NCI-H1417 (cell line): ENCODE measurements at places on chromosomes 5 and 9.

GRCh38 chr5:9497347-9497746 lies 48.5 kb downstream of the SEMA5A start:
- DNase-seq = no peak

DNA sequence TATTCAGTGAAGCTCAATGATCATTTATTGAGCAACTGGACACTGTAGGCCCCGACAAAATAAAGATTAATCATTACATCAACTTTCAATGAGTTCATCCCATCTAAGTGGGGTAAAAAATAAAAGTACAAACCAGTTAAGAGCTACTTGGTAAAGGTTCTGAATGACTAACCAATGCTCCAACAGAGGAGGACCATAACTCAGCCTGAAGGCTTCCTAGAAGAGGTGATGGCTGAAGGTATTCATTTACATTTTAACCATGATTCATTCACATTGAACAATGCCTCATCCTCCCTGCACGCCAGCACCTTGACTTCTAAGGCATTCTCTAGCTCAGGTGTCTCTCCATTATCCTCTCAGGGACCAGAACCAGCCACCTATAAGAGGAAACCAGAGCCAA lies 201.4 kb downstream of the ZNF462 start:
- DNase-seq = no peak

- no peak for DNase-seq
Measured at GRCh38 chr9:34059281-34059680, 10.6 kb upstream of the UBAP2 start.

DNA sequence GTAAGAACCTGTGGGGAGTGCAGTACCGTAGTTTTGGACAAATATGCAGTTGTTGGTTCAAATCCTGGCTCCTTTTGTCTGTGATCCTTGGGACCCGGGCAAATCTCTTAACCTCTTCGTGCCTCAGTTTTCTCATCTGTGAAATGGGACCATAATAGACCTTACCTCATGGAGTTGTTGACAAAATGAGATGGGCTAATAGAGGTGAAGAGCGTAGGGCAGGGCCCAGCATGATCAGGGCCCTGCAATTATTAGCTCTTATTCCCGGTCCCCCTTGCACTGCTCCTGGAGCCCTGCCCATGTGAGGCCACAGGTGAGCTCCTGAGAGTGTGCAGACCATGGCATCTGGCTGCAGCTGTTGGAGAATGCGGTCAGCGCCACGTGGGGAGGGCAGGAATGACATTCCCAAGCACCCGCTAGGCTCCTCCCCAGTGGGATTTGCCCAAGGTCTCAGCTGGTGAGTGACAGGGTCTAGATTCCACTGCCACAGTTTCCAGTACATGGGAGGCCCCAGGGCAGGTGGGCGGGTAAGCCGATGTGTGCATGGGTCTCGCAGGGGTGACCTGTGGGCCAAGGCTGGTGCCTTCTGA lies 41.0 kb downstream of the NEK6 start:
- DNase-seq = no peak

DNA sequence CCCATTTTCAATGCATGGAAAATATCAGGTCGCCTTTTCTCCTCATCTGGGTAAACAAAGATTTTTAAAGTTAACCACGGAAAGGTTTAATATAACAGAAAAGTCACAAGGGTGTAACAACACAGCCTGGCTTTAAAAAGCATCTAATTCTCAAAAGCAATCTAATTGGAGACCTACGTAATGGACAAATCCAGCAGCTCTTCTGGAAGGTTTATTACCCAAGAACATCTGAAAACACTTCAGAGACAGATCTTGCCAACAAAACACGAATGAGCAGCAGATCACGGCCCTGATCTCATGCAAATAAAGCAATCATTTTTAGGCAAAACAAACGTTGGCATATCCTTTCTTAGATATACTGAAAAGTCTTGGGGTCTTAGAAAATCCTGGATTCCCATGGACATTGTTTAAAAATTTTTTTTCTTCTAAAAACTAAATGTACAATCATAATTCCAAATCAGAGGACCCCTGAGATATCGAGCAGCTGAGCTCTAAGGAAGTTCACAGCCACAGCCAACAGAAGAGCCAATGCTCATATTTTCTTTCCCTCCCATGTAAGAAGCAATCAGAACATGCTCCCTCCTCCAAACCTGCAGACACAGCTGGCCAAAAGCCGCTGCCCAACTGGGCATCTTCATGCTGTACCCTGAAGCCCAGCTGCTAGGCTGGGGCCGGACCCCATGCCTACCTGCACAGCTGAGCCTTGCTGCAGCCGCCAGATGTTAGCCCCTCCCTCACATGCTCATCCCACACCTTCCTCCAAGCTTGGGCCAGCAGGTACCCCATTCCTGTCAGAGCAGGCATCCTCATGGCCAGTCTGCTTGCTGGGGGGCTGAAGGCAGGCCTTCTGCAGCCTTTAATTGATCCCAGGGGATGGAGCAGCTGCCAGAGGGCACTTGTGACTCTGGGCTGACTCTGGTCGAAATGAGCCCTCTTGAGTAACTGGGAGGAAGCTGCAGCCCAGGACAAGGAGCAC lies 11.2 kb downstream of the ANKS6 start:
- DNase-seq = peak; percentile 22

DNA sequence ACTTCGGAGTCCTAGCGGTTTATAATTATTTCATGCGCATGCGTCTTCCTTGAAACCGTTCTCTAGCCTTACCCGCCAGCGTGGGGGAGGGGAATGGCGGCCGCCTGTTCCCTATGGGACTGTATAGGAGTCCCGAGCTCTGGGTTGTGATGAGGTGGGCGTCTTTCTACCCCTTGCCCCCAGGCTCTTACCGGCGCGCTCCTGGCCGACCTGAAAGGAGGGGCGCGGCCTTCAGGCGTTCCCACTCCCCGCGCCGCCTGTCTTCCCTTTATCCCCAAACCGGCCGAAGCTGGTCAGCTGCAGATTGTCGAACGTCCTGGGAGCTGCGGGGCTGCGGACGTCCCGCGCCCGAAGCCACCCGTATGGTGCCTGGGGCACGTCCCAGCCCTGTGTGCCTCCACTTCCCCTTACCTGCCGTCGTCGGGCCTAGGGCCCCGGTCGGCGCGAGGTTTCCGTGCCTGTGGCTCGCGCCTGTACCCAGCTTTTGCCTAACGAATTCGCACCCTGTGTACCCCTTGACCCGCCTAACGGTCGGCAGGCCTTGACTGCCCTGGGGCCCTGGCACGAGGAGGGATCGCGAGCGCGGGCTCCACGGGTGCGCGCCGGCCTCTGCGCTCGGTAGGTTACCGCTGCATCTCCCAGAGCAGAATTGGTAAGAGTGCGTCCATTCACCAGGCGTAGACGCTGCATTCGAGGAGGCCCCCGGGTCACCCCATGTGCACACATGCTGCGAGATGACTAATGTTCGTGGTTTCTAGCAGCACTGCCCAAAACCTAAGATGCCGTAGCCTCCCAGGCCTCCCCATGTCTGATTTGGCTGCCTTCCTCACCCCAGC lies 653 bp upstream of the HNRNPH1 start:
- DNase-seq = peak; percentile 27

DNA sequence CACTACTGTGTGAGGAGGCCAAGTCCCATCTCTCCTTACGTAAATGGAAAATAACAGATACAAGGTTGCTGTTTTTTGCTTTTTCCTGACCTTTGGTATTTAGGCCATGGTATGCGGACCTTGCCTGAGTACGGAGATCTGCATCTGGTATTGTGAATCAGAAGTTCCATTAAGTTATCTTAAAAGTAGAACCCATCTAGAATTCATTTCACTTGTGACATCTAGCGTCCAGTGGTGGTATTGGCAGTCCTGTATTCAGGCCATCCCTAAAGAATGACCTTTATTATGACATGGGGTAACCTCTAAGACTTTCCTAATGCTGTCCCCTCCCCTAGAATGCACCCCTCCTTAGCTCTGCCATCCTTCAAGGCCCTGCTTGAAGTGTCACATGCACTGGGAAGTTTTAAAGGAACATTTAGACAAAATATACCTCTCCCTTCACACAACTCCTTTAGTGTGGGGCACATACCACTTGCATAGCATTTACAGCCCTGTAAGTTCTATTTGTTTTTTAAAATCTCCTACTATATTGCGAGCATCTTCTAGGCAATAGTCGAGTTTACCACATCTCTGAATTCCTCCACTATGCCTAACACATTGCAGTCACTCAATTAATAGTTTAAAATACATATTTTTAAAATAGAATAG lies 1.9 kb upstream of the SPDL1 start:
- peak; percentile 58 for DNase-seq

- peak; percentile 64 for DNase-seq
Measured at GRCh38 chr9:33287087-33287490, 3.2 kb upstream of the NFX1 start.
